ENCODE measurements at places on chromosomes 1 and 21.

DNA sequence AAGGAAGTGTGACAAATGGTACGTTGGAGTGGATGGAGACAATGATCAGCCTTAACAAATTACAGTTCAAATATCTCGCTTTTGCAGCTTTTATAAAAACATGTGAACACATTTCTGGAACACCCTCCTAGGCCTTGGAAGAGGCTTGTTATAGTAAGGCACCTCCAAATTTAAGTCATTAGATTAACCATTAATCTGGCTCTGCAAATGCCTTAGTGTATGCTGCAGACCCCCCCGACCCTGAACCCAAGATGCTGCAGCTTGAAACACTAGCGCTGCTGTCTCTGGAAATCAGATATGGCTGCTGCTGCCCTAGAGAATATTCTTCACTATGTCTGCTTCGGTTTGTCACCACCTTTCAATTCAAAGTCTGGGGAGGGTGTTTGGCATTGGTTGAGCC is 196.4 kb downstream of the MIS18A start:
- no peak for DNase-seq

DNA sequence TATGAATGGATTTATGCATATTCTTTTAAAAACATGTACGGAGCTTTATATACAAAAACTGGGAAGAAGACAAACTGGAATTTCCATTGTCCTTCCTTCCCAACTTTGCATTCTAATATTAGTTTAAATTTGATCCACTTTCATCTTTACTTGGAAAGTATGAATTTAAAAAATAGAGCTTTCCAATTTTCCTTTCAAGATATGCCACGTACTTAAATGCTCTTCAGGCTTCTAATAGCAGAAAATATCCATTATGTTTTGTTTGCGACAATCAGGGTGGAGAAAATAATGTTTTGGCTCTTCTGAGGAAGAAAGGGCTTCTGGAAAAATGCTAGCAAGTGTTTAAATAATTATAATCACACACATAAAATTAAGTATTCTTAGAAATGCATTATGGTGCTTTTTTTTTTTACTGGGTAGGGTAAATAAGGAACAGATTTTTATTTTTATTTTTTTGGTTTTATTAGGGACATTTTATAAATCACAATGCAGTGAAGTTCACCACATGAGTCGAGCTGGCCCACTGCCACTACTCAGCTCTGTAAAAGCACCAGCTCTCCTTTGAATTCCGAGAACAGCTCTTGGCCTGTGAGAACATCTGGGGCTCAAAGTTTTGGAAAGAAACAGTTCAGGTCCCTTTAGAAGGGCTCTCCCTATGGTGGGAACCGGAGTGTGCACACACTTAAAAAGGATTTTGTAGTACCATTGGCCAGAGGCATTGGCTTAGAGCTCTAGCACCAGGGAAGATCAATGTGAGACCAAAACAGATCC is 287.4 kb upstream of the LYPLAL1 start:
- peak; percentile 16 for DNase-seq

- no peak for DNase-seq
These were observed 1.1 kb downstream of the TMPRSS2 start for GRCh38 chr21:41506611-41507520.

GRCh38 chr1:223748773-223749733 is 36.7 kb downstream of the CAPN2 start:
- peak; percentile 70 for DNase-seq

DNA sequence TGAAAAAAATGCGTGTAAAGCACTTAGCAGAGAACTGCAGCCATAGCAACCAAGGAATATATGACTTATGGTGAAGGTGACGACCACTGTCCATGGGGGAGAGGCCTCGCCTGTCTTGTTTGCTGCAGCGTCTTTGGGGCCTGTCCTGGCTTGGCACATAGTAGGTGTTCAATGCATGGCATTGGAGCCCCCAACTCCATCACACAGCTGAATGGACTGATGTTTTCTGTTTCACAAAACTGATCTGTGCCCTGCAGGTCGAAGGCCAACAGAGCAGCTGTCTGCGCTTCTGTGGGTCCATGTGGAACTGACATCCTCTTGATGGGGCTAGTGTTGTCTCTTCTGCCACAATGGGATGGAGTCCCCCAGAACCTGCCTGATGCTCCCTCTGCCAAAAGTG is 296.0 kb downstream of the PTPRU start:
- DNase-seq: no peak

- DNase-seq: no peak
These were observed 140.5 kb downstream of the LIPI start for GRCh38 chr21:14070049-14070893.

DNA sequence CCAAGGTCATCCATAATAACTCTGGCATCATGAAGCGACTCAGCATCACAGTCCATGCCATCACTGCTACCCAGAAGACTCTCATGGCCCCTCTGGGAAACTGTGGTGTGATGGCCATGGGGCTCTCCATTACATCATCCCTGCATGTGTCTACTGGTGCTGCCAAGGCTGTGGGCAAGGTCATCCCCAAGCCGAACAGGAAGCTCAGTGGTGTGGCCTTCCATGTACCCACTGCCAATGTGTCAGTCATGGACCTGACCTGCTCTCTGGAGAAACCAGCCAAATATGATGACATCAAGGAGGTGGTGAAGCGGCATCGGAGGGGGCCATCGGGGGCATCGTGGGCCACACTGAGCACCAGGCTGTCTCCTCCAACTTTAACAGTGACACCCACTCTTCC is 65.1 kb upstream of the ARHGAP29 start:
- DNase-seq: no peak

DNA sequence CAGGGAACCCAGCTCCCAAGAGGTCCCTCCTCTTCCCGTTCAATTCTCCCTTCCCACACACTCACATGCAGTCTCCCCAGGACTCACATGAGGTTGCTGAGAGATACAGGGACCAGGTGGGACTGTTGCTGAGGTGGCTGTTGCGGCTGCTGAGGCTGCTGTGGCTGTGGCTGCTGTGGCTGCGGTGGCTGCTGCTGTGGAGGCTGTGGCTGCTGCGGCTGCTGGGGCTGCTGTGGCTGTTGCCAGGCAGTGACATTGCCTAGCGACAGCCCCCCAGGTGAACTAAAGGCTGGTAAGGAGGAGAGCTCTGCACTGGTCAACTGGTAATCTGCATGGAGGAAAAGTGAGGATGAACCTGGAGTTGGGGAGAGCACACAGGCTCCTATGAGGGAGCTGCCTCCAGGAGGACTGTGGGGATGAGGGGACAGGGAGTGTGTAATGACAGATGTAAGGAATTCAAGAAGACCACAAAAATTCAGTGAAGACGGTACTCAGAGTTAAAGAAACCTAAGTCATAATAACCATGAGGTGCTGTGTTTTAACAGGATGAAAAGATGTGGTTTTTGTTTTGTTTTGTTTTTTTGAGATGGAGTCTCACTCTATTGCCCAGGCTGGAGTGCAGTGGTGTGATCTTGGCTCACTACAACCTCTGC is 31.8 kb downstream of the MEF2D start:
- DNase-seq: no peak

DNA sequence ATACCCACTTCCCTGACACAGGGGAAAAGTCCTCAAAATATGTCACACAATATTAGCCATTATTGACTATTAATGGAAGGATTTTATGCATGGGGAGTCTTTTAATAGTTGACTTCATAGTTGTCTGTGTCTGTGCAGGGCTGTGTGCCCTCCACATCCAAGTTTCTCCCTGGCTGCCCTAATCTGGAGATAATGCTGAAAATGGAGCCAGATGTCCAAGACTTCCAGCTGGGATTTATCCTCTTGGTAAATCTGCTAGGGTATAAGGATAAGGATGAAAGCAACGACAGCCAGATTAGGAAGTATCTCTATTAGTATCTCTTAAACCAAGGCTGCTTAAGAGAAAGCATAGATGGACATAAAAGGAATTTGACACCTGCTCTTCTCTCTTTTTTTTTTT is 42.1 kb downstream of the CDK18 start:
- DNase-seq: no peak

DNA sequence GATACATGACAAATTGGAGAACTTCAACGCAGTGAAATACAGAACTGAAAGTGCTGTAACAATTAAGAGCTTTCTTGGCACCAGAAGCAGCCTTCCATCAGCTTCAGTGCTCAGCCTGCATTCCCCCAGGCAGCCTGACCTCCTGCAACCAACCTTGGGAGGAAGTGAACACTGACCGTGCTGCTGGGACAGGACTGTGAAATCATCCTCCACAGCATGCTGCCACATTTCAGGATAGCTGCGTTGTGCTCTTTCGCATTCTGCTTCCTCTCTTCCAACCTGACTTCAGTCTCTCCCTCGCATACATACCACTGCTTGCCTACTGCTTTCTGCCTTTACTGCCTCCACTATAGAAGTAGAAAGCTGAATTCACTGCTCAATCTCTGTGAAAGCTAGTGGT is 388.6 kb downstream of the RWDD3 start:
- no peak for DNase-seq

DNA sequence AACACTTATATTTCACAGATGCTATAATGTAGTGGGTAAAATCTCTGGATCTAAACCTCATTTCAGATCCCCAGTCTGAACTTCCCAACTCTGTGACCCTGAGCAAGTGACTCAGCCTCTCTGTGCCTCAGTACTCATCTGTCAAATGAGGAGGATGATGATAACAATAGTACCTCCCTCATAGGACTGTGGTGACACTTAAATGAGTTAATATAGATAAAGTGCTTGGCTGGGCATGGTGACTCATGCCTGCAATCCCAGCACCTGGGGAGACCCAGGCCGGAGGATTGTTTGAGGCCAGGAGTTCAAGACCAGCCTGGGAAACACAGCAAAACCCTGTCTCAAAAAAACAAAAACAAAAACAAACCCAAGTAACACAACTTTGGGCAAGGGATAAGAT is 4.7 kb upstream of the ECE1 start:
- DNase-seq: no peak

DNA sequence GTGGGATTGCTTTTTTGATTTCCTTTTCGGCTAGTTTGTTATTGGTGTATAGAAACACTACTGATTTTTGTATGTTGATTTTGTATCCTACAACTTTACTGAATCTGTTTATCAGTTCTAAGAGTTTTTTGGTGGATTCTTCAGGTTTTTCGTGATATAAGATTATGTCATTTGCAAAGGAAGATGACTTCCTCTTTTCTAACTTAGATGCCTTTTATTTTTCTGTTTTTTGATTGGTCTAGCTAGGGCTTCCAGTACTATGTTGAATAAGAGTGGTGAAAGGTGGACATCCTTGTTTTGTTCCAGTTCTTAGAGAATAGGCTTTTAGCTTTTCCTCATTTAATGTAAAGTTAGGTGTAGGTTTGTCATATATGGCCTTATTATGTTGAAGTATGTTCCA is 13.1 kb upstream of the NHLH2 start:
- DNase-seq: no peak

DNA sequence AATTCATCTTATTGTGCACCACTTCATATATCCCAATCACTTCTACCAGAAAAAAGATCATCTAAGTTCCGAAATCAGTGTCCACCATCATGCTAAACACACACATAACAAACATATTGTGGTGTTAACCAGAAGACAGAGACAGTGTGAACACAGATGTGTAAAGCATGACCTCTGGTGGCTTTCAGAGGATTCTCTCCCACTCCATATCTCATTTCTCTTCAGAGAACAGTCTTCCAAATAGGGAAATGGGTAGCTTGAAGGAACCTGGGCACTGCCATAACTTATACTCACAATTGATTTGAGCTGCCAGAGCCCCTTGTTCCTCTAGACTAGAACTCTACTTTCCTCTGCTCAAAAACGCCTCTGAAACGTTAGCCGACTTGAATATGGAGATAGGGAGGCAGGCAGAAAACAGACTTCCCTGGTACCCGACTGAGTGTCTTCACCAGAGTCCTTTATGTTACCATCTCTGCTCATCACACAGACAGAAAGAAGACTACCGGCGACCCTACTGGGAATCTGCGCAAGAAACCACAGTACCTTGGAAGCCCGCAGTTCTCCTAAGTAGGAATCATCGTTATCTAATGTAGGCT is 1.8 kb upstream of the ELAPOR1 start:
- no peak for DNase-seq

DNA sequence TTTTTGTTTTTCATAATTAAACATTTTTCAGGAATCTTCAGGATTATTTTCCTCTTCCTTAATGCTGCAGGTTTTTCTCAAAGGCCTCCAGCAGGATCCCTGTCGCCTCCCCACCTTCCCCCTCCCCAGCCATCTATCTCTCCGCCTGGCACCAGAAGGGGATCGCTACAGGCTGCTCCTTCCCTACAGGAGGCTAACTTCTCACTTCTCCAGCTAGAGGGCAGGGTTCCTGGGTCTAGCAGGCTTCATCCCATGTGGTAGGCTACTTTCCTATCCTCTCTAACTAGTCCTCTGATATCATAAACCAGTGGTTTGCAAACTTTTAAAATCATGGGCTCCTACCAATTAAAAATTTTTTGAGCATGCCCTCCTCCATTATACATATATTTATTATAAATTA is 104.1 kb downstream of the KCNN3 start:
- DNase-seq: no peak

DNA sequence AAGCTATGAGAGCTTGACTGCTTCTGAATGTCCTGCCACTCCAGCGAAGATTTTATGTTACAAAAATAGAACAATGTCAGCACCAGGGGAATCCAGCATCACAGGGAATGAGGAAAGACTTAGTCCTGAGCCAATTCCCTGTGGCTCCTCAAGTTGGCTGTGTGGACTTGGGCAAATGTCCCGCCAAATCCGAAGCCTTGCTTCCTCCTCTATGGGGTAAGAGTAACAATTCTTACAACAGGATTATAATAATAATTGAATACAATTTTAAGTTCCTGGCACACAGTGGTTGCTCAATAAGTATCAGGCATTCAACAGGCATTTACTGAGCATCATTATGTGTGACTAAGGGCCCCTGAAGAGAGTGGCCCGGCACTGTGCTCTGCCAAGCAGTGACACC is 44.4 kb downstream of the STPG1 start:
- no peak for DNase-seq

DNA sequence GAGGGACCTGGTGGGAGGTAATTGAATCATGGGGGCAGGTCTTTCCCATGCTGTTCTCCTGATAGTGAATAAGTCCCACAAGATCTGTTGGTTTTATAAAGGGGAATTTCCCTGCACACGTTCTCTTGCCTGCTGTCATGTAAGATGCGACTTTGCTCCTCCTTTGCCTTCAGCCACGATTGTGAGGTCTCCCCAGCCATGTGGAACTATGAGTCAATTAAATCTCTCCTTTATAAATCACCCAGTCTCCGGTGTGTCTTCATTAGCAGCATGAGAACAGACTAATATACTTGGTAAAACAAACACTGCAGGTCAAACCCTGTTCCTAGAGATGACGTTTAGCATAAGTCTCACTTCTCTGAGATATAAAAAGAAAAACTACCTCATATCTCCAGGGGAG is 148.3 kb downstream of the MATN1 start:
- DNase-seq: no peak

- DNase-seq: no peak
These were observed 177.5 kb downstream of the SETD4 start for GRCh38 chr21:35882791-35883240.

GRCh38 chr1:97911266-97912215 is 9.3 kb downstream of the DPYD start:
- DNase-seq: no peak

- no peak for DNase-seq
These were observed 69.0 kb downstream of the HHAT start for GRCh38 chr1:210397681-210398080.

GRCh38 chr1:85315789-85316188 is 39.4 kb upstream of the BCL10 start:
- peak; percentile 58 for DNase-seq

GRCh38 chr1:45490121-45490625 is 790 bp downstream of the TESK2 start:
- DNase-seq: peak; percentile 34
